ENCODE measurements at places on chromosomes 6 and 20.

DNA sequence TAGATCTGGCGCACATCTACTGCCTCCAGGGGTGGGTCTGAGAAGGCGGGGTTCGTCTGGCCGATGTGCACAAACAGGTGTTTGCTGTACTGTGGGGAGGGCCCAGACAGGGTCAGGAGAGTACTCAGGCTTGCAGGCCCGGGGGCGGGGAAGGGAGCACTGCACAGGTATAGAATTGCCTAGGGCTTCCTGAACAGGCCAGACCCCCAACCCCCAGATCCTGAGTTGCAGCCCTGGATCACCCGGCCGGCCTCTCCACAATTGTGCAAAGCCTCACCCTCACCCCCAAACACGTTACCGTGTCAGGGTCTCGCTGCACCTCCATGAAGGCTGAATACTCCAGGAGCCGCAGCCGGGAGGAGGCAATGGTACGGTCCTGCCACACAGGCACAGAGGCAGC lies 7.8 kb downstream of the RPL10A start:
- no peak for DNase-seq

DNA sequence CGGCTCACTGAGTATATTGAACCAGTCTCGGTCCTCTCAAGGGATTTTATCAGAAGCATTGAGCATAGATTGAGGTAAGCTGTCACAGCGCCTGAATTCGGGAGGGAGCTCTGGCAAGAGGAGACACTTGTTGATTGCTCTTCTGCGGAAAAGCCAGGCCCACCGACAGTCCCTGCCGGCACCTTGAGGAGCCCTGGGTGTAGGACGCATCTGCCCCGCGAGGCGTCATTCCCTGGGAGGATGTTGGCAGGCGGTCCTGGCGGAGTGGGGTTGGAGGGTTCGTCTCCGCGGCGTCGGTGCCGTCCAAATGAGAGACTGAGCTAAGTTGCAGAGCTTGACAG lies 843 bp downstream of the FBXO9 start:
- no peak for DNase-seq

GRCh38 chr20:60976913-60977312 lies 275.1 kb upstream of the CDH4 start:
- no peak for DNase-seq

DNA sequence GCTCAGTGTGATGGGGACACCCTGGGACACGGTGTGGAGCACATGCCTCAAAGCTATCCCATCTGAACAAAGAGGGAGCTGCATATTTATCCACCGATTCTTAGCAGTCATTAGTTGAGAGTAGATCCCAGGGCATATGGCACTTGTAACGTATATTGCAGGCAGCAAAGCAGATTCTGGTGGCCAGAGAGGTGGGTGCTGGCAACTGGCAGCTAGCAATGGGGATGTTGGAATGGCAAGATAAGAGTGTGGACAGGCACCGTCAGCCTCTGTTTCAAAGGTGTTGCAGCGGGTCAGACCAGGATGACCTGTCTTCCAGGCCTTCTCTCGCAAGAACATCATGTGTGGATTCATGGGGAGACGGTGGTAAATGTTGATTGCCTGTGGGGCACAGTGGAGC lies 287.8 kb upstream of the RNF24 start:
- DNase-seq: no peak

- DNase-seq: no peak
Measured at GRCh38 chr6:139271056-139271455, 20.7 kb downstream of the TXLNB start.
